NCI-H2081 treated with DMSO at 0.1 percent for 48 hours (cell line): ENCODE measurements at places on chromosomes 13 and 19.

GRCh38 chr19:35207391-35207871, 21.1 kb downstream of the FAM187B start:
- DNase-seq: no peak

DNA sequence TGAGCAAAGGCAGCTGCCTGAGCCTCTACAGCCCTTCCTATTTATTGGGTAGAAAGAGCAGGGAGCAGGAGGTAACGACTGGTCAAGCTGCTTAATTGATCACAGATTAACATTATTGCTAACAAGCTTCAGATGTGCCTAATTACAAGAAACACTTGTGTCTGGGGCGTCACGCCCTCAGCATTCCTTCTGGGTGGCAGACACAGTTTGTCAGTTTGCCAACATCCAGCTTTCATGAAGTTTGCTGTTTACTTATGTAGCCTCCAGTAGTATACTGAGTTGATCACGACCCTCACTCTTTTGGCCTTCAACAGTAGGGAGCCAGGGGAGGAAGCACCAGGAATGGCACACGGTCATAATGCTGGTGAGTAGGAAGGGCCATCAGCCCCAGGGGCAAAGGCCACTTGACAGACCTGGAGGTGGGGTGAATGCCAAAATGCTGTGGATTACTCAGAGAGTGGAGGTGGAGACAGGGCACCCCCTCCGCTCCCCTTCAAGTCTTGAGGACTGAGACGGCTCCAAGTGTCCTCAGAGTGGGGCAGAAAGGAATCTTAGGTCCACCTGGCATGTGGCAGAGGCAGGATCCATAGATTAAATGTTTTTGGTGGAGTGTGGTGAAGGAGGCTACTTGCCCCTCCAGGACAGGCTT, 34.9 kb upstream of the PSPC1 start:
- no peak for DNase-seq

DNA sequence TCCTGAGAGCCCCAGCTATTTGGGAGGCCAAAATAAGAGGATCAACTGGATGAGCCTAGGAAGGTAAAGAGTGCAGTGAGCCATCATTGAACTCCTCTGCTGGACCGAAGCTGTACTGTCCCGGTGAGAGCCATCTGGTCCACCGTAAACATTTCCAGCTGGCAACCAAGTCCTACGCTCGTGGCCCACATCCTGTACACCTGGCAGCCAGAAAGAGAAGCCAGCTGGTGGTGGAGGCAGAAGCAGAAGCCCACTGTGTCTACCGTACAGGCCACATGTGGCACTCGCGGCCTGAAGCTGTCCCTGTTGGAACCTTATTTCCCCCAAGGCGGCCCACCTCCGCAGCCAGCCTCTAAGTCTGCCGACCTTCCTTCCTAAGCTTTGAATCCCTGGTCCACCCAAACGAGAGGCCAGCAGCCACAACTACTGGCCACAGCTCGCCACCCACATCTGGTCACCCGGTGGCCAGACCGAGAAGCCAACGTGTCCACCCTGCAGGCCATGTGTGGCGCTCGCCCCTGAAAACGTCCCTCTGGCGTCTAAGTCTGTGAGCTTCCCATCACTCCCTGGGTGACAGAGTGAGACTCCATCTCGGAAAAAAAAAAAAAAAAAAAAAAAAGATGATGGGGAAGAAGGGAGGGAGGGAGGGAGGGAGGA, 14.2 kb upstream of the ZNF91 start:
- DNase-seq: no peak

DNA sequence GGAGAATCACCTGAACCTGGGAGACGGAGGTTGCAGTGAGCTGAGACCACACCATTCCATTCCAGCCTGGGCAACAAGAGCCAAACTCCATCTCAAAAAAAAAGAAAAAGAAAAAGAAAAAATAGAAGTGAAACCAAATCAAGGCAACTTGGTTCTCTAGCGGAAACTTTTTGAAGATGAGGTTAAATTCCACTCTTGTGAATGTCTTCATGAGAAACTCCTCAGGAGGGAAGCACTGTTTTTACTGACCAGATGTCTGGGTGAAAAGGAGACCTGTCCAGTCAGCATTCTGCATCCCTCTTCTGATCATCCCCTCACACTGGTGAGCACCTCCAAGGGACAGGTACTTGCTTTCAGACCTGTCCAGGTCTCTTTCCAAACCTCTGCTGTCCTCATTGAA, 15.8 kb downstream of the BRD4 start:
- DNase-seq: no peak

DNA sequence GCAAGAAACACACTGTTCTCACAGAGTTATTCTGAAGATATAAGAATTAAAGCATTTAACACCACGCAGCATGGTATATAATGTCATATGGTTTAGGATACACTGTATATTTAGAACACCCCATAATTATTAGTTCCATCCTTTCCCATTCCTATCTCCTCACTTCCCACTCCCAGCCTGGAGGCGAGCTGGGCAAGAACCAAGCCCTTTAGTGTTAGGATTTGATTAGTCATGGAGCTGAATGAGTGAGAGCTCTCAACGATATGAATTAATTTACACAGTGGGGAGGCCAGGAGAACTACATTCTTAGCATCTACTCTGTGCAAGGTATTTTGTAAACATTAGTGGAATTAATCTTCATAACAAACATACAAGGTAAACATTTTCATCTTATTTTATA, 934.3 kb downstream of the DIAPH3 start:
- no peak for DNase-seq

- DNase-seq: no peak
Measured at GRCh38 chr13:39528661-39528980, 74.4 kb downstream of the LHFPL6 start.

DNA sequence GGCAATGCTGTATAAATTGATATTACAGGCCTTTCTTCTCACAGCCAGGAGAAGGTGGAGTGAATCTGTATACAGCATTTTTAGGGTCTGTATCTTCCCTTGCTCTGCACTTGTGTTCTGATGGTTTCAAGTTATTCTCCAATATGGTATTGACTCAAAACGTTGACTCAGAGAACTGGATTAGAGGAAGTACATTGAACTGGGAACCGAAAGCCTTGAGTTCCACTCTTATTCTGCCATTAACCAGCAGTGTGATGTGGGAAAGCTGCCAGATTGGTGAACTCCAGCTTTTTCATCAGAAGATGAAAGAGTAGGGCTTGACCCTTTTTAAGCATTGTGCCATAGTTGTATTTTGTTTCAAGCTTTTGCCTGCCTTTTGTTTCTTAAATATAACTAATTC, 167.7 kb downstream of the SPRY2 start:
- no peak for DNase-seq

DNA sequence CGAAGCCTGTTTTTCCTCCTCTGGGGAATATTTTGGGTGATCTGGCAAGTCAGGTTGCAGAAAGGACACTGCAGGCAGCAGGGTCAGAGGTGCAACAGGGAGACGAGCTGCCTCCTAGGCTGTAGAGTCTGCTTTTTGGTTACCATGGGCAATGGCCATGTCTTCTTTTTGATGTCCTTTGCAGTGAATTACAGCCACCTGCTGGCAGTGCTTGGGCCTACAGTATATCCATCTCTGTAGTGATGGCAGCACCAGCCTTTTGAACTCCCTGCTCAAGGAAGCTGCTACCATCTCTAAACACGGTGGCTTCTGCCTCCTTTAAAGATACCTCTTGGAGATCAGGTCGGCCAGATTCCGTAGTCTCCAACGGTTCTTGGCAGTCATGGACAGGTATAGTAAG, 73.9 kb downstream of the WTIP start:
- no peak for DNase-seq

GRCh38 chr13:84865783-84866221, 933.4 kb downstream of the SLITRK6 start:
- peak; percentile 72 for DNase-seq

DNA sequence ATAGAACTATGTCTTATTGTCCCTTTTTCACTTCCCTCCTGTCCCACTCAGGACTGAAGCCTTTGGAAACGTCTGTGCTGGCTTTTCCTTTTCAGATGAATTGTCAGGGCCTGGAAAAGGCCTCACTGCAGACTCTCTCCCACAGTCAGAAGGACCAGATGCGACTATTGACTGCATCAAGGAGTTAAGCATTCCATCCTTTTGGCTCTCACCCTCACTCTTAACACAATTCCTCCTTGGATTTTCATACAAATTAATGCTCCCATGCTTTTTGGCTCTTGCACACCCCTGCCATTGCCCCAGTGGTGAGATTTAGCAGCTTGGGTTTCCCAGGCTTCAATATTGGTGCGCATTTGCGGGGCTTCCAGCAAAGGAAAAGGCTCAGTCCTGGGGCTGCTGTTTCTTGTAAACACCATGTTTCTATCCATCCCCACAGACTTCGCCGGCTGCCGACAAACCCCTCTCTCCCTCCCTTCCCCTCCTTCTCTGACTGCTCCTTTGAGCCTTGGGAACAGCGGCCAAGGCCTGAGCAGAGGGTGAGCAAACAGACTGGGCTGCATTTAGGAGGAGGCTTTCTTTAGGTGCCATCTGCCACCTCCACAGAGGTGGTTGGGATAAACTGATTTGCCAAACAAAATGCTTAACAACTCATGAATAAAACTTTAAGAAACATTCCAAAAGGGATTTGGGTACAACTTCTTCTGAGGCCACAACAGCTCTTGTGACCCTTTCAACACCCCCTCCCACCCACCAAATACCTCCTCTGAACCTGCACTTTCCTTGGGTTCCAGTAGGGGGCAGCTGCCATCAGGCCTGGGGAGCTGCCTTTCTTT, 48.6 kb upstream of the PCDH8 start:
- no peak for DNase-seq

DNA sequence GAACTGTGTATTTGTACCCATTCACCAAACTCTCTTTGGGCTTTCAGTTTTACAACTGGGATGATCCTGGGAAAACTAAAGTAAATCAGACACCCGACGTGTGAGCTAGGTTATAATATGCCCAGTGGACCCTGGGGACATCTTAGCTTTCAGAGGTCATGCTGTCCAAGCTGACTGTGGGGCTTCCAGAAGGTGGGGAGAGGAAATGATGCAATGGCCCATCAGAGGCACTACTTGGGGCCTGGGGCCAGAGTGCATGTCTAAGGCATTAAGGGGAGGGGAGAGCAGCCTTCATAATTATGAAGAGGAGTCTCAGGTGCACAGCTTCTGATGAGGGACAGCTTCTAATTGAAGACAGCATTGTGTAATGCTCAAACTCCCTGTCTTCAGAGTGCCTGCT, 30.9 kb downstream of the ALOX5AP start:
- no peak for DNase-seq

DNA sequence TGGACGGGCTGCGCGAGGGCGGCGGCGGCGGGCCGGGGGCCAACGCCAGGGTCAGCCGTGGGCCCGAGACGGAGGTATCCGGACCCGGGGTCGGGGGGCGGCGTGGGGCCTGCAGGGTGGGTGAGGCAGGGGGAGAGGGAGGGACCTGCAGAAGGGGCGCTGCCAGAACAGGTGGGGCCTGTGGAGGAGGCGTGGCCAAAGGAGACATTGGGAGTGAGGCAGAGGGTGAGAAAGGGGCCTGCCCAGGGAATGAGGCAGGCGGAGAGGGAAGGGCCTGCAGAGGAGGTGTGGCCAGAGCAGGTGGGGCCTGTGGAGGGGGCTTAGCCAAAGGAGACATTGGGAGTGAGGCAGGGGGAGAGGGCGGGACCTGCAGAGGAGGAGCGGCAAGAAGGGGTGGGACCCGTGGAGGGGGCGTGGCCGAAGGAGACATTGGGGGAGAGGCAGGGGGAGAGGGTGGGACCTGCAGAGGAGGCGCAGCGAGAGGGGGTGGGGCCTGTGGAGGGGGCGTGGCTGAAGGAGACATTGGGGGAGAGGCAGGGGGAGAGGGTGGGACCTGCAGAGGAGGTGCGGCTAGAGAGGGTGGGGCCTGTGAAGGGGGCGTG, 4.2 kb downstream of the PRR36 start:
- DNase-seq: no peak

GRCh38 chr19:23527797-23528196, 132.5 kb upstream of the ZNF91 start:
- no peak for DNase-seq
